Right renal pelvis (tissue), 4 donors: ENCODE measurements at places on chromosomes 6 and 20.
A peak's percentile ranks its signal among the peaks of the same experiment; 100 is the strongest.

GRCh38 chr20:44651684-44652423 is at the start of gene ADA:
TSS of gene ADA (minus strand) at chr20:44651699. CDS start at chr20:44651607, 92 bp downstream.
- no peak for DNase-seq

- DNase-seq, result no peak
Measured at GRCh38 chr6:8064638-8065518, 689 bp upstream of the BLOC1S5 start.

- DNase-seq, result no peak
Measured at GRCh38 chr6:16405375-16405774, 167.0 kb downstream of the GMPR start.

- no peak for DNase-seq
Measured at GRCh38 chr20:63706852-63707557, 771 bp downstream of the ARFRP1 start.

- DNase-seq, result no peak
Measured at GRCh38 chr6:113631666-113632065, 225.5 kb upstream of the MARCKS start.

- peak; percentile 78 for DNase-seq
Measured at GRCh38 chr6:131950767-131951575, at the start of gene CCN2. TSS of gene CCN2 (minus strand) at chr6:131951372. CDS start at chr6:131951172, 200 bp downstream.
